ENCODE measurements at places on chromosomes 7 and 10.
A peak's percentile ranks its signal among the peaks of the same experiment; 100 is the strongest.

DNA sequence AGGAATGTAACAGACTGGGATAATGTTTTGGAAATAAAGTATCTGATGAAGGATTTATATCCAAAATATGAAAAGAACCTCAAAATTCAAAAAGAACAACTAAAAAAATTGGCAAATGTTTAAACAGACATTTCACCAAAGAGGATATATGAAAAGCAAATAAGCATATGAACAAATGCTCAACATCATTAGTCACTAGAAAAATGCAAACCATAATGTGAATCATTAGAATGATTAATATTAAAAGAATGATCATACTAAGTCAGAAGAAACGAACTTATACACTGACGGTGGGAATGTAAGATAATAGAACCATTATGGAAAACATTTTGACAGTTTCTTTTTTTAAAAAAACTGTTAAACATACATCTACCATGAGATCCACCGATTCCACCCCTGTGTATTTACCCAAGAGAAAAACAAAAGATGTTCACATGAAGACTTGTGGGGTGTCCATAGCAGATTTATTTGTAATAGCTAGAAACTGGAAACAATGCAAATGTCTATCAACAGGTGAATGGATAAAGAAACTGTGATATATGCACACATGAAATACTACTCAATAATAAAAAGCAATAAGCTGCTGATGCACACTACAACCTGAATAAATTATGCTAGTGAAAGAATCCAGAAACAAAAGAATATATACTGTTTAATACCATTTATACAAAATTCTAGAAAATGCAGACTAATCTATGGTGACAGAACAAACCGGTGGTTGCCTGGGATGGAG lies 35.7 kb downstream of the PRKG1 start:
- DNase-seq: no peak

GRCh38 chr10:132685101-132685891 lies 100.7 kb downstream of the NKX6-2 start:
- DNase-seq: no peak

GRCh38 chr7:80719261-80719660 lies 80.8 kb downstream of the CD36 start:
- no peak for DNase-seq

GRCh38 chr10:131181456-131181855 lies 130.1 kb downstream of the TCERG1L start:
- no peak for DNase-seq

DNA sequence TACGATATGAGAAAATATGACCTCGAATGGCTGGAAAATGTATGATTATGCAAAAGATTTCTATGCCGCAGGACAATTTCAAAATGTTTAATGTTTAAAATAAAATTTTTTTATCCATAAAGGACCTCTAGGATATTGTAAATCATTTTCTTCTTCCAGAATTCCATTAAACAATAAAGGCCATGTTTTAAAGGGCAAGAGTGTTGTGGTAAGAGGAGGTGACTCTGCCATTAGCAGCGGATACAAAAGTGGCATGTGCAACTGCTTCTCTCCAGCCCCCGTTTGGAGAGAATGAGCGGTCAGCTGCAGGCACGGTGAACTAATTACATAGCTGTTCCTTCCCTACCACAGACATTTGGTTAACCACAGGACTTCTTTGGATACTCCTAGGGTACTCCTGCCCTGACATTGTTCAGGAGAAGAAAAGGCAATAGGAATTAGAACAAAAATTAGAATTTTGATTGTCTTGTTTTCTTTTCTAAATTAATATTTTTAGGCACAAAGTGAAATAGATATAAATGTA lies 63.8 kb downstream of the HBP1 start:
- DNase-seq: no peak

DNA sequence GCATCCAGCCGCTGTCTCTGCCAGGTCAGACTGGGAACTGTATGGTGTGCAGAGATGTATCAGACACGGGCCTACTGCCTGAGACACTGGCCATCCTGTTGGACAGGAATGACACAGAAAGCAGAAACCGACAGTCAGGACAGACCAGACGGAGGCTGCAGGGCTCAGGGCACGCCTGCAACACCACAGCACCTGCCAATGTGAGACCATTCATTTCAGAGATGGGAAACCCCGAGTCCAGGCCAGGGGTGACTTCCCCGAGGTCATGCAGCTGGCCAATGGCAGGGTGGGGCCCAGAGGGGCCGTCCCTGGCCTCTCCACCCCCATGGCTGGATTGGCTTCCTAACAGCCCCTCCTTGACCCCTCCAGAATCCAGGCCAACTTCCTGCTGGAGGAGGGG lies 34.7 kb downstream of the GRID1 start:
- DNase-seq: no peak

DNA sequence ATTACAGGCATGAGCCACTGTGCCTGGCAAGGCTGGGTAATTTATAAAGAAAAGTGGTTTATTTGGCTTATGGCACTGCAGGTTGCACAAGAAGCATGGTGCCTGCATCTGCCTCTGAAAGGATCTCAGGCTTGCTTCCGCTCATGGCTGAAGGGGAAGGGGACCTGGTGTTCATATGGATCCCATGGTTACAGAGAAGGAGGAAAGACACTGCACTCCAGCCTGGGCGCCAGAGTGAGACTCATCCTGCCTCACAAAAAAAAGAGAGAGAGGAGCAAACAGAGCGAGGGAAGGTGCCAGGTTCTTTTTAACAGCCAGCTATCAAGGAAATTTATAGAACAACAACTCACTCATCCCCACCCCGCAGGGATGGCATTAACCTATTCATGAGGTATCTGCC lies 36.2 kb downstream of the HIP1 start:
- DNase-seq: no peak

DNA sequence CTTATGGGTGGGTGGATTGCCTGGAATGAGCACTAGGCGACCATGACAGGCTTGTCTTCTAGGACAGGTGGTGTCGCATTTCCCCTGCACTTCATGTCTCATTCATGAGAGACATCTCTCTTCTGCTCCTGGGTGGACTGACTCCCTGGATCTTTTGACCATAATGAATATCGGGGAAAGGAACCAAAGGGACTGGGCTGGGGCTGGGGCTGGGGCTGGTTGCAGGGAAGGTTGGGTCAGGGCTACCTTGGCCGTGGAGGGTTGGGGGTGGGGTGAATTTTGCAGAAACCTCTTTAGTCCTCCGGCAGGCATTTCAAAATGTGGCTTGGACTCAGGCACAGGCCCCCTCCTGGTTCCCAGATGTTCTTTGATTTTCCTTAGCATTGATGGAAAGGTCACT lies 319.2 kb downstream of the ZNF716 start:
- no peak for DNase-seq

- peak; percentile 12 for DNase-seq
Observed at GRCh38 chr10:60114765-60115586, 208.6 kb upstream of the CCDC6 start.

DNA sequence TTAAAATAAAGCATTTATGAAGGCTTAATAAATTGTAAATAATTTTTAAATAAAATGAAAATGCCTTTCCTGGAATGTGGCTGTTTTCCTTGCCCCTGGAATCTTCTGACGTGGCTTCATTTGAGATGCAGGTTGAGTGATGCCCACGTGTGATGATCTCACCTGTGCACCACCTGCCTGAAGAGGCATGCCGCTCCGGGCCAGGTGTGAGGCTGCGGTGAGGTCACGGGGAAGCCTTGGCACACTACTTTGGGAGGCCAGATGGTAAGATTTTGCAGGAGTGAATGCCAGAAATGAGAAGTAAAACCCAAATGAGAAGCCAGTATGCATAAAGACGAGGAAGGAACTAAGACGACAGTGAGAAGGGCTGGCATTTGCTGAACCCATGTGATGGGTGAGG lies 36.2 kb downstream of the GOT1 start:
- DNase-seq: no peak

GRCh38 chr10:70903262-70903921 lies 15.0 kb upstream of the PCBD1 start:
- DNase-seq: no peak

DNA sequence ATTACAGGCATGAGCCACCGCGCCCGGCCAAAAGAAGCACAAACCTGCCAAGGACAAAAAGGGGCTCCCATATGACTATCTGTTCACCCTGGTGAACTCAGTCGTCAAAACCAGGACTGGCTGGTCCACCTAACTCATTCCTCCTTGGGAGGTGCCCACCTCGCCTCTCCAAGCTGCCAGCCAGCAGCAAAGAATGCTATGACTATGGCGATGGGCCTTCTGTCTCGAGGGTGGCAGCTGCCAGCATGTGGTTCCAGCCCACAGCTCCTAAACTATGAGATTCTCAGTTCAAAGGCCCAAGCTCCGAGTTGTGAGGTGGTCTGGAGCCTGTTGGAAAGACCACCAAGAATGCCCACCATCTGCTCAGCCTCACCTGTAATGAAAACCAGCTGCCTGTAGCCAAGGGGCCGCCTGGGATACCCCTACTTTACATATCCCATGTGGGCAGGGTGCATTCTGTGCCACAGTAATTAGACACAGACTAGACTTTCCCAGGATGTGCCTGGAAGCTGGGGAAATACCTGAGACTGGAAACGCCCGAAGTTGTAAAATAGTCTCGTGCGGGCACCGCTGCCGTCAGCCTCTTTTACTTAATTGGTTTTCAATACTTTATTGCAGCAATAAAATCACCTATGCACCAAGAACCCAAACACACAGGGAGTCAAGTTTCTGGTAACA lies 71.1 kb downstream of the ZRANB1 start:
- DNase-seq: no peak

DNA sequence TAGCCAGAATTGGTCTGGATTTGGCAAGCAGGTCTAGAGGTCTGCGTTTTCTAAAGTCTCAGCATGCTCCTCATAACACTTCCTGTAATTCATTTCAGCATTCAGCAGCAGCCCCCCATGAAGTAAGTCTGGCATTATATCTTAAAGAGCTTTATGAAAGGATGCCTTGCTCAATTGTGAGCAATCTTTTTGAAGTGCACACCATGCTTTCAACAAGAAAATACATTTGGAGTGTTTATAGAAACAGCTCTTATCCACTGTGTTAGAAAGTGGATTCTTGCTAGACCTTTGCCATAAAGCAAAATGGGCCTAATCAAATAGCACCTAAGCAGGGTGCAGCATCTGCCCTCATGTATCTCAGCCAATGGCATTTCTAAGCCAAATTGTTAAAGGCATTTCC lies 378.0 kb upstream of the AKR1E2 start:
- DNase-seq: no peak

DNA sequence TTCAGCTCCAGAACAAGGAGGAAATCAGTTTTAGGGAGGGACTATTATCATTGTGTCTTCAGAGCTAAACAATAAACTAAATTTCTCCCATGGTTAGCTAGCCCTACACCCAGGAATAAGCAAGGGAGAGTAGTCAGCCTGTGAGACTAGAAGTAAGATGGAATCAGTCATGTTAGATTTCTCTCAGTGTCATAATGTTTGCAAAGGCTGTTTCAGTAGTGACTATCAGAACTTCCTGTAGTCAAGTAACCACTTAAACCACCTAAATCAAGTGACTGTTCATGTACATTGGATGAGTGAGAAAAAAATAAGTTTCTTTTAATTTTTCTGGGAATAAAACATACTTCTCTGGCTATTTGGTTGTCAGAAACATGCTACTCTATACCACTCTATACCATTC lies 121.6 kb downstream of the KCND2 start:
- DNase-seq: no peak

GRCh38 chr7:133077394-133077793 lies 4.5 kb downstream of the CHCHD3 start:
- no peak for DNase-seq

DNA sequence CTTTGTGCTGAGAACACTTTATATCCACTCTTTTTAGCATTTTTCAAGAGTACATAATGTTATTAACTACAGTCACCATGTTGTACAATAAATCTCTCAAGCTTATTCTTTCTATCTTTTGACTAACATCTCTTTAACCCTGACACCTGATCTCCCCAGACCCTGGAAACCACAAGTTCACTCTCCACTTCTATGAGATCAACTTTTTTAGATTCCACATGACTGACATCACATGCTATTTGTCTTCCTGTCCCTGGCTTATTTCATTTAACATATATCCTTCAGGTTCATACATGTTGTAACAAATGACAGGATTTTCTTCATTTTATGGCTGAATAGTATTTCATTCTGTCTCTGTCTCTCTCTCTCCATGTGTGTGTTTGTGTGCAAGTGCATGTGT lies 15.5 kb downstream of the SLC13A1 start:
- DNase-seq: no peak

GRCh38 chr10:70272925-70273316 lies 10.9 kb downstream of the NPFFR1 start:
- DNase-seq: no peak

DNA sequence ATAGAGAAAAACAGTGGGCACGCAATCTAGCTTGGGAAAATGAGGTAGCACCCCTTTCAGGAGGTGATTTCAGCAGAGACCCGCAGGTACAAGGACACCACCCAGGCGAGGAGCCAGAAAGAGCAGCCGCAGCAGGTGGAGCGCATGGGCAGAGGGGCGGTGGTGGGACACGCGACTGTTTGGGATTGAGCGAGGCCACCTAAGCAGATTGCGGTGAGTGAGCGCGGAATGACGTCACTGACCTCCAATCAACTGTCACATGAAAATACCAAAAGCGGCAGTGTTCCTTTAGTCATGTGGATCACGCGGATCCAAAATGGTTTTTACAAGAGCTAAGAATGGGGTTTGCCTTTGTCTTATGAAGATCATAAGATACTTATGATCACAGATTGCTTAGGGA lies 40.2 kb upstream of the SLC26A3 start:
- no peak for DNase-seq

GRCh38 chr10:70178139-70178725 lies 7.9 kb upstream of the SAR1A start:
- DNase-seq: no peak

GRCh38 chr10:131872827-131873375 lies 27.9 kb upstream of the PPP2R2D start:
- no peak for DNase-seq

DNA sequence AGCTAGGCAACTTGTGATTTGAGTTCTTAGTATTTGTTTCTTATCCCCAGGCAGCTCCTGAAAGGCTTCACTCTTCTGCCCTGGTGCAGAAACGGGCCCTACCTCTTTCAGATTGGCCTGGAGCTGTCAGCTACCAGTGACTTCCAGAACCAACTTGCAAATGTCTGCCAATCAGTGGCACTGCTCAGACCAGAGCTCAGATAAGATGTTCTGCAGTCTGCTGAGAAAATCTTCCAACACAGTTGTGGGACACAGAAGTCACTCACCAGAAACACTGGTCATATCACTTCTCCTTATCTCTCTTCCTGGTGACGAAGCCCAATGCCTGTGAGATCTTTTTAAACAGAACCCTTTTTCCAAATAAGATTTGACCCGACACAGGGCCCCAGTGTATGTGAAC lies 81.9 kb upstream of the DUSP5 start:
- no peak for DNase-seq

- DNase-seq: no peak
Observed at GRCh38 chr7:16999541-17000267, 117.9 kb upstream of the AGR3 start.

GRCh38 chr10:43890124-43890523 lies 241.4 kb upstream of the ZNF32 start:
- no peak for DNase-seq

GRCh38 chr7:28245123-28245878 lies 64.7 kb upstream of the JAZF1 start:
- no peak for DNase-seq

DNA sequence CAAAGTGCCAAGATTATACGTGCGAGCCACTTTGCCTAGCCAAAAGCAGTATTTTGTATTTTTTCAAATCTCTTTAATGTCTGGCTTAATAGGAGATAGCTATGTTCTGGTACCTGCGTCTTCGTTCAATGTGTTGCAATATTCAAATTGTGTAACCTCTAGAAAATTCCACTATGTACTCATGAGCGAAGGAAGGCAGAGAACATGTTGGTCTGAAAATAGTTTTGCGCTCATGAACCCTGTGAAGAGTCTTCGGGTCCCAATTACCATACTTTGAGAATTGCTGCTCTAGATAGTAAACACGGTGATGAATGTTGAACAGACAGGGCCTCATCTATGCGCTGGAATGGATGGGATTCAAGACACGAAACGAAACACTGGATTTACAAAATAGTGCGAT lies 2.7 kb upstream of the SUV39H2 start:
- no peak for DNase-seq
